Activated CD4-positive, alpha-beta T cell treated with anti-CD3 and anti-CD28 coated beads, Interleukin-2, amount 10 ng/mL, durations not matched to agents 7 days and 5 days (primary cell): ENCODE measurements at places on chromosomes 11 and 22. TPM values are rescaled to one million over a fixed set of nuclear protein-coding genes. Genes with fewer than 3 reads are reported as not detected.
A peak's percentile ranks its signal among the peaks of the same experiment; 100 is the strongest.

SOX10 gene
- total RNA-seq, result not detected

DNA sequence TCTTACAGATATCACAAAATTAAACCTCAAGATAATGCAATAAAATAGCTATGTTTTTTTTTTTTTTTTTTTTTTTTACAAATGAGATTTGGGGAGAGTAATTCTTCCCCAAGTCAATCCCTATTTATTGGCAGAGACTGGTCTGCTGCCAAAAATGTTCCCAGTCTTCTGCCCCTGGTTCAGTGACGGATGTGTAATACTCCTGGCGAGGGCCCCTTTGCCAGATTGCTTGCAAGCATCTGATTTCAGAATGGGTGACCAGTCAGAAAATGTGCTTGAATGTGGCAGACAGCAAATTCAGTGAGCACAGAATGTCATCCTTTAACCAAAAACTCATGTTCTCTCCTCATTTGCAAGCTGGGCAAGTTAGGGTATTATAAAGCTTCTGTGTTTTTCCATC lies 363.8 kb upstream of the MTNR1B start:
- H3K4me1 ChIP-seq, result no peaks in the 10 kb centered on the region
- no peaks in the 10 kb centered on the region for H3K36me3 ChIP-seq
- no peak for DNase-seq
- no peak overlapping the region for H3K27ac ChIP-seq
- H3K27me3 ChIP-seq, result no peaks in the 10 kb centered on the region

DNA sequence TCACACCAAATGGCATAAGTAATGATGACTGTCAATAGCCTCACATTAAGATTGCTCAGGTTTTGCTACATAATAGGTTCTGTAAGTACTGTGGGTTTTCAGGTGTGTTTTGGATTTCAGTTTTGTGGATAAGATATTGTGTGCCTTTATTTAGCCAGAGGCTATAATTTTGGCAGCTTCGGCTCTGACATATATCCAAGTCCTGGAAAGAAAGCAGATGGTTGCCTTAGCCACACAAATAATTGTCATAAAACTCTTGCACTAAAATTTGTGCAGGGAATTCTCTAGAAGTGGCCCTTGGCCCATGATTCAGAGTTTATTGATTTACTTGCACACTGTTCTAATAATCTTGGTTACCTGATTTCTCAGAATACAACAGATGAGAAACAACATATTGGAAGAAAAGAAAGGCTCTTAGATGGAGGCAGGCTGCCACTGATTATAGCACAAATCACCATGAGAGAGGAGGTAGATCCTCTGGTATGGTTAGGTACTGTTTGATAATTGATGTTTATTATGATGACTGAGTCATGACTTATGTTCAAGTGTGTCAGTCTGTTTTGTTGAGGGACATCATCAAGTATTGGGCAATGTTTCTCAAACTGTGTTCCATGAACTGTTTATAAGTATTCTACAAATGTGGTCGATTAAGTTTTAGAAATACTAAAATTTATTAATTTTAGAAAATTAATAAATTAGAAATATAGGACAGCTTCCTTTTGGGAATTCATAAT lies 9.6 kb downstream of the REXO2 start:
- peaks cover 5% of the 10 kb centered on the region for H3K4me1 ChIP-seq
- H3K27me3 ChIP-seq, result no peaks in the 10 kb centered on the region
- H3K36me3 ChIP-seq, result peaks cover 59% of the 10 kb centered on the region
- DNase-seq, result no peak
- no peak overlapping the region for H3K27ac ChIP-seq
- no peak overlapping the region for H3K4me3 ChIP-seq

DNA sequence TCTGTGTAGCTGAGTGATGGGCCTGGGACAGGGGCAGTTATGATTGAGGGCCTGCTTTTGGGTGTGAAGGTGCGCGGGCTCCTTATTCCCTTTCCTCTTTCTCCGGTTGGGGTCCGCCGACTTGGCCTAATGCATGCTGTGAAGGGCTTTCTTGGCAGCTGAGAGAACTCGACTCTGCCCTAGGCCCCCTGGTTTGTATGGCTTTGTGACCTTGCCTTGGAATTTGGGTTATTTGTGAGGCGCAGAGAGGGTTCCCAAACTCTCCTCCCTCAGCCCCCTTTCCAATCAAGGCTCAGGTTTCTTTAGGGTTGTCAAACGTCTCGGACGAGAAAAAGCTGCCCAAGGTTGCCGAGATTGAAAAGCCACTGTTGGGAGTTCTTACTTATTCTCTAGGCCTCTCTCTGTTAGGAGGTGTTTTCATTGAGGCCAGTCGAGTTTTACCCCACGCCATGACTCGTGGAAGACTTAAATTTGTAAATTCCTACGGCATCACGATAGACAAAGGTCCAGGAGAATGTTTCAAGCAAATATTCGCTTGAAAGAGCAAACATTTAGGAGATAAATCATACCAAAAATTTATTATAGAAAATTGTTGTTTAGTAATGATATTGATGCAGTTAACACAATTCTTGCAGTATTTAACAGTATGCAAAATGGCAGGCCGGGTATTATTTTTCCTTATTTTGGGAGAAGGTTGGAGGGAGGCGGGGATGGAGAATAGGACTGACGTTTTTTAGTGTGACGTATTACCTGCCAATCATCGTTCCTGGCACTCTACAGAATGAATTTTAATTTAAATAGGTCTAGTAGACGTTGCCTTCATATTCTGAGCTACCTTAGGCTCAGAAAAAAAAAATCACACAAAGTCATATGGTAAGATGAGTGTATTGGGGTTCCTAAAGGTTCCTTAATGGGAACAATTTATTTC lies 689 bp downstream of the PDHX start:
- no peak for DNase-seq
- peak overlapping the region; percentile 98 for H3K4me3 ChIP-seq
- H3K27me3 ChIP-seq, result no peaks in the 10 kb centered on the region

- no peaks in the 10 kb centered on the region for H3K36me3 ChIP-seq
- no peaks in the 10 kb centered on the region for H3K4me1 ChIP-seq
- DNase-seq, result no peak
- no peaks in the 10 kb centered on the region for H3K27me3 ChIP-seq
Measured at GRCh38 chr11:24516638-24517037, 19.8 kb downstream of the LUZP2 start.

GRCh38 chr11:86483610-86483939 lies 108.9 kb downstream of the CCDC81 start:
- DNase-seq, result no peak
- no peaks in the 10 kb centered on the region for H3K36me3 ChIP-seq
- no peak overlapping the region for H3K4me3 ChIP-seq
- H3K27me3 ChIP-seq, result no peaks in the 10 kb centered on the region

CHRNA10 gene
- 3.1 TPM for total RNA-seq

- H3K4me1 ChIP-seq, result peaks cover 22% of the 10 kb centered on the region
- H3K27me3 ChIP-seq, result peaks cover 44% of the 10 kb centered on the region
- no peak overlapping the region for H3K4me3 ChIP-seq
Measured at GRCh38 chr11:9001736-9002135, 2.1 kb downstream of the NRIP3 start.

TENM4 gene
- not detected for total RNA-seq

DNA sequence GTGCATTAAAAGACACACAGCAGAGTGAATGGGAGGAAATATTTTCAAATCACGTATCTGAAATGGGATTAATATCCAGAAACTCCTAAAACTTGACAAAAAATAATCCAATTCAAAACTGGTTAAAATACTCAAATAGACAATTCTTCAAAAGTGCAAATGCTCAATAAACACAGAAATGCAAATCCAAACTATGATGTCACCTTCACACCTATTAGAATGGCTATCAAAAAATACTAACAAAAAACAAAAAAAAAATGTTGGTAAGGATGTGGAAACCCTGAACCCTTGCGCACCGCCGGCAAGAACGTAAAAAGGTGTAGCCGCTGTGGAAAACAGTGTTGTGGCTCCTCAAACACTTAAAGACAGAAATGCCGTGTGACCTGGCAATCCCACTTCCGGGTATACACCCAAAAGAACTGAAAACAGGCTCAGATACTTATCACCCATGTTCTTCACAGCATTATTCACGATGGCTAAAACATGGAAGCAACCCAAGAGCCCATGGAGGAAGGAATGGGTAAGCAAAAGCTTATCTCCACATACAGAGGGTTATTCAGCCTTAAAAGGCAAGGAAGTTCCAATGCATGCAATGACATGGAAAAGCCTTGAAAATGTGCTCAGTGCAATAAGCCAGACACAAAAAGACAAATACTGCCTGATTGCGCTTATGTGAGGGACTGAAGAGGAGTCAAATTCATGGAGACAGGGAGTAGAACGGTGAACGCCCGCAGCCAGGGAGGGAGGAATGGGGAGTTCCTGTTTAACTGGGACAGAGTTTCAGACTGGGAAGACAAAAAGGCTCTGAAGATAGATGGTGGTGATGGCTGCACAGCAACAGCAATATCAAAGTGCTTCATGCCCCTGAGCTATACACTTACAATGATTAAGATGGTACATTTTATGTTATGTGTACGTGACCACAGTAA lies 19.6 kb downstream of the BRD1 start:
- H3K4me3 ChIP-seq, result peak overlapping the region; percentile 50
- H3K4me1 ChIP-seq, result peaks cover 74% of the 10 kb centered on the region
- H3K27me3 ChIP-seq, result no peaks in the 10 kb centered on the region
- H3K36me3 ChIP-seq, result peaks cover 56% of the 10 kb centered on the region
- peak overlapping the region; percentile 87 for H3K27ac ChIP-seq

DNA sequence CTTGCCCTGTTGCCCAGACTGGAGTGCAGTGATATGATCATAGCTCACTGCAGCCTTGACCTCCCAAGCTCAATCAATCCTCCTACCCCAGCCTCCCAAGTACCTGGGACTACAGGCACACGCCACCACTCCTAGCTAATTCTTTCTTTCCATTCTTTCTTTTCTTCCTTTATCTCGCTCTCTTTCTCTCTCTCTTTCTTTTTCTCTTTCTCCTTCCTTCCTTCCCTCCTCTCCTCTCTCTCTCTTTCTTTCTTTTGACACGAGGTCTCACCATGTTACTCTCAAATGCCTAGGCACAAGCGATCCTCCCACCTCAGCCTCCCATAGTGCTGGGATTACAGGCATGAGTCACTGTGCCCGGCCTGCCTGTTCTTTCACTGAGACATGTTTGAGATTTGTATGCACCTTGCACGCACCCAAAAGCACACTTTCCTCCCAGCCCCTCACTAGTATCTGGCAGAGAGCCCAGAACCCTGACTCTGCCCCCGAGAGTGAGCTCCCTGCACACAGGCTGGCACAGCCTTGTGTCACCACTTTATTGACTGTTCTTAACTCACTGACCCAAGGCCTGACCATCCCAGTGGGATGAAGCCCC lies 56.8 kb downstream of the CD6 start:
- peaks cover 36% of the 10 kb centered on the region for H3K36me3 ChIP-seq
- H3K4me1 ChIP-seq, result peaks cover 90% of the 10 kb centered on the region
- peak overlapping the region; percentile 95 for H3K27ac ChIP-seq
- H3K4me3 ChIP-seq, result peak overlapping the region; percentile 76
- peak; percentile 58 for DNase-seq
- H3K27me3 ChIP-seq, result no peaks in the 10 kb centered on the region

- peak overlapping the region; percentile 36 for H3K4me3 ChIP-seq
- peaks cover 86% of the 10 kb centered on the region for H3K36me3 ChIP-seq
- DNase-seq, result peak; percentile 78
- peaks cover 64% of the 10 kb centered on the region for H3K4me1 ChIP-seq
- peak overlapping the region; percentile 87 for H3K27ac ChIP-seq
Measured at GRCh38 chr11:61120706-61121191, 18.5 kb downstream of the CD5 start.

GRCh38 chr11:112113539-112114457 lies 27.1 kb downstream of the SDHD start:
- no peak overlapping the region for H3K27ac ChIP-seq
- peaks cover 21% of the 10 kb centered on the region for H3K4me1 ChIP-seq

SLC25A45 gene
- 40.9 TPM for total RNA-seq

DNA sequence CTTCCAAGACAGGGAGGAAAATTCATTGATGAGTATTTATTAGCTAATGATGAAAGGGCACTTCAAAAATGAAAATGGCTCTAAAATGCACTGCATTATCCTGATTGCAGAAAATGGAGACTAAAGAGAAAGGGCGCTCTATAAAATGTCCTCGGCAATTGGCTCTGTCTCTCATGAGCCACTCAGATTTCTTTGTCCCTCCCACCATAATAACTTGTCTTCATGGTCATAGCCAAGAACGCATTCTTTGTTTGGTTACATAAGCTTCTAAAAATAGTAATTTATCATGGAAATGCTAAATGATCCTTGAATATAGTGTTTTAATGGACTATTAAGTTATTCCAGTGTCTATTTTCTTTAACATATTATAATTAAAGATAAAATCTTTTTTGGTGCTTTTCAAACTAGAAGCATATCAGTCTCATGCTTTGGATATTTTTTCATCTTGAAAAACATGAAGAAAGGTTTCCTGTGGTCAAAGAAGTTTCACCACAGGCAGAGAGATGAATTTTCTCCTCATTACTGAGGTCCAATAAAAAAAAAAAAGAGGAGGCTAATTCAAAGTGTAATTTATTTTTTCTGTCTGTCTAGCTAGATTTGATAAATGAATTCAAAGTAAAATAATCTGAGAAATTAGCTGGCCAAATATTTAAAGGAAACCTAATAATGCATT lies 238.1 kb upstream of the BLID start:
- DNase-seq, result no peak
- H3K4me1 ChIP-seq, result no peaks in the 10 kb centered on the region
- H3K27ac ChIP-seq, result no peak overlapping the region
- H3K27me3 ChIP-seq, result no peaks in the 10 kb centered on the region

- no peak overlapping the region for H3K4me3 ChIP-seq
- no peaks in the 10 kb centered on the region for H3K4me1 ChIP-seq
- H3K27me3 ChIP-seq, result no peaks in the 10 kb centered on the region
Measured at GRCh38 chr11:79404325-79404724, 36.5 kb downstream of the TENM4 start.

CCDC15 gene
- 9.0 TPM for total RNA-seq

- H3K36me3 ChIP-seq, result no peaks in the 10 kb centered on the region
- no peaks in the 10 kb centered on the region for H3K4me1 ChIP-seq
- no peak for DNase-seq
- H3K27me3 ChIP-seq, result peaks cover 5% of the 10 kb centered on the region
- no peak overlapping the region for H3K27ac ChIP-seq
Measured at GRCh38 chr11:126637795-126638175, 282.3 kb downstream of the ST3GAL4 start.
